ENCODE measurements at places on chromosomes 6 and 20. TPM values are rescaled to one million over a fixed set of nuclear protein-coding genes. Genes with fewer than 3 reads are reported as not detected.

SPEF1 gene
- 0.71 TPM for total RNA-seq

UNC5CL gene
- 1.3 TPM for total RNA-seq

RBL1 gene
- 13.3 TPM for total RNA-seq

NELFCD gene
- total RNA-seq, result 56.3 TPM

RIPOR2 gene
- 44.5 TPM for total RNA-seq

CST7 gene
- not detected for total RNA-seq

GHRH gene
- not detected for total RNA-seq

PTPRT gene
- 2.1 TPM for total RNA-seq

HTR1B gene
- total RNA-seq, result 1.6 TPM

PBOV1 gene
- total RNA-seq, result not detected

OPRM1 gene
- total RNA-seq, result not detected

HECA gene
- 8.9 TPM for total RNA-seq

ANGPT4 gene
- 0.06 TPM for total RNA-seq

MOCS1 gene
- total RNA-seq, result 19.7 TPM

DNA sequence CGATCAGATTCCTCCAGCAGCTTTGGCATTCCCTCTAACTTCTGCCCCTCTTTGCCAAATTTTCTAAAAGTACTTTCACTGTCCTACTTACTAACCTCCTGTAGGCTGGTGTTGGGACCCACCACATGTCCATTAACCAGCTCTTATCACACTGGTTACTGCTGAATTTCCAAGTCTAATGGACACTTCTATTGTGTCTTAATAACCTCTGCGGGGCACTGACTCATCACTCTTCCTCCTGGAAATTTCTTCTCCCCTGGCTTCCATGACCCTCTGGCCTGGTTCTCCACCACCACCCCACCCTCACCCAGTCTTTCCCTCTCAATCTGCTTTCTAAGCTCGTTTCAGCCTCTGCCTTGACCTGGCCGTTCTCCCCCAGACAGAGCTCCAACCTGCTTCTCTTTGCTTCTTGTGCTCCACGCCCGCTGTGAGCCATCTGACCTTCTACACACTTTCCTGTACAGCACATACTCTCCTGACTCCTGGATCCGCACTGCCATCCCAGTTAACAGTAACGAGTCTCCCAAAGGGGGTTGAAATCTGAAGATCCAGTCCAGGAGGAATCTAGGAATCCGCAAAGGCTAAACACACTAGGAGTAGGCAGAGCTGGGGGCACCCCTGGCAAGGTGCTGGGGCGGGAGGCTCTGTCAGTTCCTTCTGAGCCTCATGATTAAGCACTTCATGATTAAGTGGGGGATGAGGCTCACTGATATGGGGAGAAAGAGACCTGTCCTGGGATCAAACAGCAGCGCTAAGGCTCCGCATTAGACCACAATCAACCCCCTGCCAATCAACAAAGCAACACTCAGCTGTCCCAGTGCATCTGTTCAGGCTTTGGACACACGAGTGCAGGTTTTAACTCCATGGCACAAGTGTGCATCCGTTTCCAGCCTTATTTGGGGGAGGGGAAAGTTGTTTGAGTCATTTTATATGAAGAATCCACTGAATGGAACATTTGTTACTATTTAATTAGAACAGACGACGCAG is 146.3 kb downstream of the LY86 start:
- DNase-seq, result no peak

GRCh38 chr6:17851001-17851719 is 136.3 kb downstream of the KIF13A start:
- no peak for DNase-seq

- DNase-seq, result no peak
These were observed 22.1 kb downstream of the ZKSCAN3 start for GRCh38 chr6:28371706-28372451.

DNA sequence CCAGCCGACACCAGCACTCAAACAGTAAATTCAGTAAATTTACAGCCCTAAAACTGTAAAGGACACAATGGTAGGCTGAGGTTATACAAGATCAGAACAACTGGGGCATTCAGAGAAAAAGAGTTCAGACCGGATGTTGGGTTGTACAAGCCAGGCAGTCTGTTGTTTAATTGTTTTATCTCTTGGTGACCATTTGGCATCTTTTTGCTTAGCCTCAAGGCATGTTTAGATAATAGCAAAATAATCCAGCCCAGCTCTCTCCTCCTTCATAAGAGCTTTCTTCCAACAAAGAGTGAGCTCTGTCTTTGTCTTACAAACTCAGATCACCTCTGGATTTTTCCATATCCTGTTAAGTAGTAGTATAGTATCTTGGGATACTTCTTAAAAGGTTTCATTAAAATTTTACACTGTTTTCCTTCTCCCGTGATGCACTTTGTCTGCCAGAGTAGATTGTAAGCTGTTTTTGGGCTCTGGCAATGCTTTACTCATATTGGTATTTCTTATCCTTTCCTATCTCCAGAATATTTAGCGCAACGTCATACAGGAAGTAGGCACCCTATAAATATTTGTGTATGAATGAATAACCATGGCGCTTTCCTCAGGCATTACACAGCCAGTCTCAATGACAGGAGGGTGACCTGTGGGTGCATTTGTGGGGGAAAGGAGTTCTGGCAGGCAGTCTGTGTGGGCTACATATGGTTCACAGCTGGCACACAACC is 35.6 kb upstream of the TRAM2 start:
- no peak for DNase-seq

DNA sequence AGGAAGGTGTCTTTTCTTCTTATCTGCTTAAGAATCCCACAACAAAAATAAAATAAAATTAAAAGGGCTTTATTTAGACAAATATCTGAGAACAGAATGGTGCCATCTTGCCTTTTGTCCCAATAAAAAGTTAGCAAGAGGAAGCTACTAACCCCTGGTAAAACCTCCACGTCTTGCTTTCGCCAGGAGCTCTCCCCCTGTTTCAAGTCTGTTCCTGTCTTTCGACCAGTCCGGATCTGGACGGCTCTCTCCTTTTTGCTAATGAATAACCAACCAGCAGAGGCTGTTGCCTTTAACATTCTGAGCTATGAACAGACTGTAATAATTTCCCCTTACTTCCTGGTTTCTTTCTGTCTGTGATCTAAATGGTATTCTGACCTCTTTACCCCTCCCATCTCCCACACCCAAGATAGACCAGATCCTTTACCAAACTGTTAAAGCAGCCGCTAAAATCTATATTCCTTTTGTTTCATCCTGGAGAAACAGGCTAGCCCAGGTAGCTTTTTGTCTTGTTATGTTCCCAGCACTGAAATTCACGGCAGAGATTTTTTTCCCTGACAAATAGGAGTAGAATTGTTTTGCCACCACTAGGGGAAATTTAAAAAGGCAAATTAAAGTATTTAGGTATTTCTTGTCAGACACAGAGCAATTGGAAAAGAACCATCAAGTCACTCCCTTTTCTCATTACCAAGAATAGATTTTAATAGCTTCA is at the start of gene FRK:
TSS of gene FRK (minus strand) at position 320 of the 712 bp plus-strand sequence. CDS start 580 bp downstream, outside the sequence.
- no peak for DNase-seq

DNA sequence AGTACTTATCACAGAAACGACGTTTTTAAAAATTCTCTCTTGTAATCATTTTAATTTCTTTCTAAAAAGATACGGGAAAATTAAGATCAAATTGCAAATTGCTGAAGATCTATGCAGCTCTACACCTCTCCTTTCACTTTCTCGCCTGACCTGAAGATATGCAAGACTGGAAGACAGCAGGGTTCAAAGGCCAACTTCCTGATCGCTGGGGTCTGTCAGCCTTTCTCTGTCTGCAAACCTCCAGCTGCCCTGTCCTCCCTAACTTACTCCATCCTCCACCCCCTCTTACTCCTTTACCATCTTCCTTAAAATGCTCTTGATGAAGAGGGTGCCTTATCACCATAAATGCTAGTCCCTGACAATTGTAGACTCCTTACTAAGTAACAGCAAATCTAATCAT is 63.7 kb downstream of the POPDC3 start:
- DNase-seq, result no peak

- DNase-seq, result no peak
These were observed 142.4 kb downstream of the MTHFD1L start for GRCh38 chr6:151007922-151008321.

- no peak for DNase-seq
These were observed 25.8 kb upstream of the CARMIL1 start for GRCh38 chr6:25253351-25253750.

DNA sequence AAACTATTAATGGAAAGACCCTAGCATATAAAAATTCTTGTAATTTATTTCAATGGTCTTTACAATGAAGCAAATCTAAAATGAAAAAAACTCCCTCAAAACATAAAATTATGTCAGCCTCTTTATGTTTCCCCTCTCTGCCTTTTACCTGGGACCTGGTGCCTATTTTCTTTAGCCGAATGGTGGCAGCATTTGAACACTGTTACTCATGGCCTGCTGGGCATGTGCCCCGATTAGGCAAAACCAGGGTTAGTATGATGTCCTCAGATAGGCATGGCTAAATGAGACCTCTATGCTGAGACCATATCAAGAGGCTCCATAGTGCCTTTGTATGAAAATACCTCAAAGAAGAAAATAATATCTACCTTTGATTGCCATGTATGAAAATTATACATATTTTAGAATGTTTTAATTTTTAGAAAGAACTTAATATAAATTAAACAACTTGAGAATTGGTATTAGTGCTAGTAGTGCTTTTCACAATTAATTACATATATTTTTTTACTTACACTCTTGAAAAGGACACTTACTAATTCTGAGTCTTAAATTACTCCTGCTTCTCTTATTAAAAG is 22.5 kb upstream of the C6orf58 start:
- no peak for DNase-seq

DNA sequence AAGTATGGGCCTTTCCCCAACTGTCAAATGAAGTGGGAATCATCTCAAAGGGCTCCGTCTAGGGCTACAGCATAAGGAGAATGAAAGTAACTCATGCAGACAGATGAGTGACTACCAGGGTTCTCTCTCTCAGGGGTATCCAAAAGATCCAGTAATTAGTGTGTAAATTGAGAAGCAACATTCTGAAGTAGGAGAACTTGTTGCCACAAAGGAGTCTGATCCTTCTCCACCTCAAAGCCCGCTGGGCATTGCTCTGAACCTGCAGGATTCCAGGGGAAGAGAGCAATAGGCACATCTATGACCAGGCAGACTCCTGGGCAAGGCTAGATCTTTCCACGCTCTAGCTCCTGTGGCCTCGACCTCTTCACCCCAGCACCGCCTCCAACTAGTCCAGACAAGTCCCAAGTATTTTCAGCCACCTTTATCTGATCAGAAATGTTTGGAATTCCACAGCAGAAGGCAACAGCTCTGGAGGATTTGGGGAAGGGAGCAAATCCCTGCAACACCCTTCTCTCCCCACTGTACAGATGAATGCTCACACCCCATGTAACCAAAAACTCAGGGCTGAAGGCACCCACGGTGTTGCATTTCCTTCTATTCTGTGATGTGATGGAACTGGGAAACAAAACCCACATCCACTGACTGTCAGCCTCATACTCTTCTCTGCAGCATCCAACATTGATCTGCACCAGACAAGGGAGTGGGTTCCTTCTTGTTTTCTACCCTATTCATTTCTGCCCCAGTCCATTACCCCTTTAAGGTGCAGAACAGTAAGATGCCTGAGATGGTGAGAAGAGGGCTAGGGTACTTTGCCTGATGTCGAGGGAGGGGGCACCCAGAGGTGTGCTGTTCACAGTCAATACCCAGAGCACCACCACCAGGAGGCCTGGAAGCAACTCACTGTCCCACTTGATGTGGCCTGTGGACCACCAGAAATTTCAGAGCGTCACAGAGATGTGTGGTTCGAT is 41.0 kb downstream of the COX4I2 start:
- DNase-seq, result no peak

DNA sequence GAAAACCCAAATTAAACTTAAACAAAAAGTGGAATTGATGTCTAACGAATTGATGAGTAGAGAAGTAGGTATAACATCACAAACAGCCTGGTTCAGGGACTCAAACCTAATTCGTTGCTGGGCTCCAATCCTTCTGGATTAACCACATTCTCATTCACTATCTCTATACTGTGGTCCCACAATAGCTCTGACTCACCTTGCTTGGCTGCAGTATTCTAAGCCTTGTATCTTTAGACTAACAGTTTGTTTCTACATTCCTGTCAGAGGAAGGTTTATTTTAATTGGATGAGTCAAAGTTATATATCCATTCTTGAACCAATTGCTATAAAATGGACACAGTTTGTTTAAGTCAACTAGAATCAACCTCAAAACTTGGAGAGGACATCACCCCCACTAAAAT is 530.5 kb upstream of the PTCHD4 start:
- no peak for DNase-seq

DNA sequence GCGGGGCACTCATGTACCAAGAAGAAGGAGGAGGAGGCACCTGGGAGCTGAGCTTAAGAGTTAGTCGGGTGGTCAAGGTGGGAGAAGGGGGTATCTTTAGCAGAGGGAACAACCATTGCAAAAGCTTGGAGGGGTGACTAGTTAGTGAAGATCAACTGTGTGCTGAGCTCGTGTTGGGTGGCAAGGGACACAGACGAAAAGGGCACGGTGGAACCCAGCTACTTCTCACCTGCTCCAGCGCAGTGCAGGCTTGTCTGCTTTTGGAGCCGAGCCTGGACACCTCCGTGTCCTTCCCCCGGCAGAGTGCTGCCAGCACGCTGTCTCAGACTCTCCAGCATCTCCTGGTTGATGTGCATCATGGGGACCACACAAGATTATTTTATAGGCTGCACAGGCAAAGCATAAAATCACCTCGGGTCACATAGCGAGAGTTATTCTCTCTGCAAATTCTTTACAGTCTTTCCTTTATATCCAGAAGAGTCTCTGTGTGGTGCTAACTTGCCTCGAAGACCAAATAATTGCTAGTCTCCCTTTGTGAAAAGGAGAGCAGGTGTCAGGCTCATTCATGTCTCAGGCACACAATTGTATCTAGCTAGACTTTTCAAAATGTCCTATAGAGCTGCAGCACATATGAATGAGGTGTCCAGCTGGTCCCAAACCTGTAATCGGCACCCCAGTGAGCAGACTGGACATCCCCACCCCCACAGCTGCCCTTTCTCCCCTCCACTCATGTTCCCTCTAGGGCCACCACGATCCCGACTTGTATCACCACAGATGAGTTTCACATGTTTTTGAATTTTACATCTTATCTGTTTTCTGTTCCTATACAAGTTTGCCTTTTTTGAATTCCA is 123.4 kb downstream of the CEBPB start:
- DNase-seq, result no peak

- no peak for DNase-seq
These were observed 228.7 kb downstream of the BCKDHB start for GRCh38 chr6:80335121-80335531.

DNA sequence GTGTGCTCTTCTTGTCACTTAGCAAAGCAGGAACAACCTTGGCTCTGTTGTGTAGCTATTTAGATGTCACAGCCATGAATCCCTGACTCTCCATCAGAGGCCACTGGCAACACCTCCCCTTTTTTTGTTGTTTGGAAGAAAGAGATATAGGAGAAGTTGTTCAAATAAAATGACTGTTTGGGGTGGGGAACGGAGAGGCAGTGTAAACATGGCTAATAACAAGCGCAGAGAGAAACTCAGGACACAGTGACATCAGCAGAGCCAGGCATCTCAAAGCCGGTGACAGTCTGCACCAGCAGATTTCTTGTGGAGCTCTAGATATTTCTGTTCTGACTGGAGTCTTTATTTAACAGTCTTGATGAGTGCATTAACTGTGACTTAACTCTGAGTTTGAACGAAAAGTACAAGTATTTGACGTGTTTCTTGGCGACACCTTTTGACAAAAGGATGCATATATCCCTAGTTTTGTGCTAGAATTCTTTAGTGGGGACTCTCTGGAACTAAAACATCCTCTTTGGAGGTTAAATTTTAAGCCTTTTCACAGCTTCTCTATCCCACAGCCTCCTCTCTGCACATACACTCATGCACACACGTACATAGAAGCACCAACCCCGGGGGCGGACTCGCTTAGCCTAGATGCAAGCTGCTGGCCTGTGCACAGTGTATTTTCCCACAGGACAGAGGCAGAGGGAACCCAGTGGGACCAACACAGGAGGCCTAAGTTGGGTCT is 53.8 kb downstream of the ADAT2 start:
- DNase-seq, result no peak

GRCh38 chr6:53312355-53312754 is 36.4 kb downstream of the ELOVL5 start:
- no peak for DNase-seq

Measured in H1 (cell line).